ENCODE measurements at places on chromosomes 11 and 22.

GRCh38 chr22:45537734-45538181 is 35.1 kb downstream of the FBLN1 start:
- DNase-seq = no peak

- no peak for DNase-seq
These were observed 39.5 kb downstream of the LMO1 start for GRCh38 chr11:8224161-8224591.

DNA sequence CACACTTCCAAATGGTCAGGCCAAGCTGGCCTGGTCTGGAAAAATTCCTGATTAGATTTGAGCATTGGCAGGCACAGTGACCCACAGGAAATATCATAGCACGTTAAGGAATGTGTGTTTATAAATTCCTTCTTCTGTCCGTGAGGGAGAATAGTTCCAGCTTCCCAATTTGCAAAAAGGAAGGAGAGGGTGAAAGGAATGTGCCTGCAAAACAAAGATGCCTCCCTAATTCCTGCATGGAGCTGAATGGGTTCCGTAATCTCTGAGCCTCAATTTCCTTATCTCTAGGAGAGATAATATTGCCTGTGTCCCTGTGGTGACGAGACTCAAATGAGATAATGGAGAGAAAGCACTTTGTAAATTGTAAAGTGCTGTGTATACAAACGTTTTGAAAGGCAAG is 105.1 kb downstream of the FEZ1 start:
- no peak for DNase-seq

DNA sequence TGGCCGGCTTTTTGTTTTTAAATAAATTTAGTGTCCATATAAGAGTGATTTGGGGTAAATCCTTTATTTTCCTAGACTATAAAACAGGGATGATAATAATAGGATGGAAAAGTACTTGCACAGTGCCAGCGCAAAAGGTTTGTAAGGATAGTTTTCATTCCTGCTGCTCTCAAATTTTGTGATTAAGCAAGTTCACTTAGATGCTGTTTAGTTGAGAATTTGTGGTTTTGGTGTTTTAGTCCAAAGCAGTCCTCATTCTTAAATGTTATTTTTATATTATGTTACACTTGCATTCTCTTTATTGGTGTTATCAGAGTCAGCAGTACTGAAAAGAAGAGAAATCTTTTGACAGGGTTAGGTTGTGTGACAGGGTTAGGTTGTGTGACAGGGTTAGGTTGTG is 47.9 kb downstream of the PPP6R3 start:
- DNase-seq = no peak

- peak; percentile 76 for DNase-seq
These were observed 138.2 kb downstream of the ETS1 start for GRCh38 chr11:128448981-128449713.

GRCh38 chr11:110447897-110448745 is 18.4 kb downstream of the FDX1 start:
- peak; percentile 45 for DNase-seq

DNA sequence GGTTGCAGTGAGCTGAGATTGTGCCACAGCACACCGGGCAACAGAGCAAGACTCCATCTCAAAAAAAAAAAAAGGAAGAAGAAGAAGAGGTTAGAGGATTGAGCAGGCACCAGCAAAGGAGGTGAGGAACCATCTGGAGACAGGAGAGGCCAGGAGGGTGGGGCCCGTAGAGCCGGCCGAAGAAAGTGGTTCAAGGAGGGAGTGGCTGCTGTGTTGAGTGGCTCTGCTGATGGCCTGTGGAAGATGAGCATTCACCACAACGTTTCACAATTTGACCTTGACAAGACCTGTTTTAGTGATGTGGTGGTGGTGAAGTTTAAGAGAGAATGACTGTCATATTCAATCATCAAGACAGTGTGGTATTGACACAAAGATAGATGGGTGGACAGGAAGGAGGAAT is 6.8 kb upstream of the CTSD start:
- DNase-seq = no peak

DNA sequence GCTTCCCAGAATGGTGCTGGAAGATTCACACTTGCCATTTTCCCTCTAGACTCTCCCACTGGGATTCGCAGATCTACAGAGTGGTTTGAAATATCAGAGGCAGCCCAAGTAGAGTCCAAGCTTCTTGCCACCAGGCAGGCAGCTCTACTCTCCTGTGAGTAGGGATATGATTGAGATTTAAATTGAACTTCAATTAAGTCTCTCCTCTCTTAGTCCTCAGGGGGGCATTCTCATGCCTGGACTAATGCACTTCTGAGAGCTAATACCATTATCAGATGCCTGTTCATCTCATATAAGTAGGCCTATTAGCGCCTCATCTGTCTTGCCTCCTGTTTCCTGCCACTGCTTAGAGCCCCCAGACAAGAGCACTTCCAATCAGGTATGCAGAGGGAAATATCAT is 25.5 kb upstream of the AMPD3 start:
- no peak for DNase-seq

DNA sequence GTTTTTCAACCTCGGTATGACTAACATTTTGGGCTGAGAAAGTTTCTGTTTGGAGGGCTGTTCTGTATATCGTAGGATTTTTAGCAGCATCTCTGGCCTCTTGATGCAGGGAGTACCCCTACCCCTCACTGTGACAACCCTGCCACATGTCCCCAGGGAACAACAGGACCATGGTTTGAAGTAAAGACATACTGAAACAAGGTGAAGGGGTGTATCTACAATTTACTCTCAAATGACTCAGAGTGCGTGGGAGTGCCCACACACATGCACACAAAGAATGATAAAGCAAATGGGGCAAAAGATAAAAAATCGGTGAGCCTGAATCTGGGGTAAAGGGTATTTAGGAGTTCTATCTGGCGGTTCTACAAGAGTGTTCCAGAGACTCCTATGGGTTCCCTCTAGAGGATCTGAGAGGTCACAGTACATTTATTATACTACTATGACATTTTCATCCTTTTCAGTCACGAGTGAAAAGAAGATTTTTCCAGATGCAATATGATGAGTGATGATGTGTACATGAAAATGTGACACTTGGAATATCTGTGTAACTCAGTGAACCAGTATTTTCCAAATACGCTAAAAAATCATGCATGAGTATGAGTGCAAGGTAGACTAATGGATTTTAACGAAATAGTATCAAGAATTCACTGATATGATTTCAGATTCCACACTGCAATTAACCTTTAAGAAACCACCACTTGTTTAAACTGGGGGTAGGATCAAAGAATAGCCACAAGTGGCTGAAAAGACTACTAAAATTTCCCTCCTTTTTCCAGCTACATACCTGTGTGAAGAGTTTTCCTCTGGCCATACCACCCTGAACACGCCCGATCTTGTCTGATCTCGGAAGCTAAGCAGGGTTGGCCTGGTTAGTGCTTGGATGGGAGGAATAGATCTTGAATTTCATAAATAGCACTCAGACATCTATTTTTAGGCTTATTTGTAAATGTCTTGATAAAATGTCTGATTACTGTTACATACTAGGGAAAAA is 56.3 kb upstream of the YPEL1 start:
- DNase-seq = peak; percentile 15

DNA sequence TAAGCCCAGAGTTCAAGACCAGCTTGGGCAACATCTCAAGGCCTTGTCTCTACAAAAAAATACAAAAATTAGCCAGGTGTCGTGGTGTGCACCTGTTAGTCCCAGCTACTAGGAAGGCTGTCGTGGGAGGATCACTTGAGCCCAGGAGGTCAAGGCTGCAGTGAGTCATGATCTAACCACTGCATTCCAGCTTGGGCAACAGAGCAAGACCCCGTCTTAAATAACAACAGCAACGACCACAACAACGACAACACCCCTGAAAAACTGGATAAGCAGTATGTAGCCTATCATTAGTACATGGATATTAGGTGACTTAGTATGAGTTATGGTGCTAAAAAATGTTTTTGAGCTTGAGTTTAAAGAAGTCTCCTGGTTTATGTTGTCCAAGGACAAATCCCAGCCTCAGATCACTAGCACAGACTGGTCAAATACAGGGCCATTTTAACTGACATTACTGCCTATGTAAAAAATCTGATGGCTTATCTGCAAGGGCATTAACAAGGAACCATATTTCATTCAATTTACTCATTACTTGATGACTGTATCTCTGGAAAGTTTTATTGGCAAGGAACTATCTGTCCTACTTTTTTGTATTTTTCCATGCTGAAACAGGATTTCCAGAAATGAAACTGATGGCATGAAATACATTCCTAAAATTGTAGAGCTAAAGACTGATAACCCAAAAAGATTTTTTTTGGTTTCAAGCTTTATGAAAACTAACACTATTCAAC is 23.4 kb downstream of the C2CD3 start:
- DNase-seq = peak; percentile 93

DNA sequence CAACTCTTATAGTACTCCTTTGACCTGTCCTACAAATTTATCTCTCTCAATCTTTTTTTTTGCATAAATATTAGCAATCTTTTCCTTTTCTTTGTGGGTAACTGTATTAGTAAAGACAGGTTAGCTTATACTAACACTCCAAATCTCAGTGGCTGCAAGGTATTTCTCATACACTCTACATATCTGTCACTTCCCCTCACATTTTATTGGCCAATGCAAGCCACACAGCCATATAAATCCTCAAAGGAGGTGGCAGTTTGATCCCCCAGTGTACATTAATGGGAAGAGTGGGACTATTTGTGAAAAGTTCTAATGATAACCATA is 42.6 kb upstream of the EED start:
- DNase-seq = no peak

- no peak for DNase-seq
These were observed 4.8 kb downstream of the FGF3 start for GRCh38 chr11:69814411-69814810.

- DNase-seq = no peak
These were observed 48.4 kb upstream of the MPEG1 start for GRCh38 chr11:59261150-59261549.

- no peak for DNase-seq
These were observed 22.6 kb upstream of the PKNOX2 start for GRCh38 chr11:125141686-125142535.

DNA sequence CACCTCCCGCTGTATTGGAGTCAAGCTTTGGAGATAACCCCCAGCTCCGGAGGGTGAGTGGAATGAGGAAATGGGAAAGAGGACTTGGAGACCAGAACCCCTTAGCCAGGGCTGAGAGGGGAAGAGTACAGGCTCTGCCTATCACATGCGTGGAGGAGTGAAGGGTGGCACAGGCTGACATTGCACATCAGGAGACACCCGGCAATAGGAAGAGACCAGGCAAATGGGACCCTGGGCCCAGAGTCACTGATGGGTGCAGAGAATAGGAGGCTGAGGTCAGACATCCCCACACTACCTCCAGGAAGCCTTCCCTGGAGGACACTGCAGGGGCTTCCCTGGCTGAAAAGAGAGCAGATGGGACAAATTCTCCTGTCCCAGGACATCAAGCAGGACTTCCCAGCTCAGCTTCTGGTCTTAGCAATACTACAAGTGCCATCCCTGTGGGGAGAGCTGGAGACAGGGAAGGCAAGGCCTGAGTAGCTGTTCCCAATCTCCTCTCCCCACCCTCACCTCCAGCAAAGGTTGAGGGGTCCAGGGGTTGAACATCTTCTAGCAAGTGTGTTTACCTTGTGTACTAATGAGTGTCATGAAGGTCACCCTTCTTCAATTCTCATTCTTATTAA is 160.7 kb downstream of the BUD13 start:
- no peak for DNase-seq

Measured in renal cortical epithelial cell (primary cell).